C1 segment of cervical spinal cord (tissue), 14 donors: ENCODE measurements at places on chromosomes 4 and X.

DNA sequence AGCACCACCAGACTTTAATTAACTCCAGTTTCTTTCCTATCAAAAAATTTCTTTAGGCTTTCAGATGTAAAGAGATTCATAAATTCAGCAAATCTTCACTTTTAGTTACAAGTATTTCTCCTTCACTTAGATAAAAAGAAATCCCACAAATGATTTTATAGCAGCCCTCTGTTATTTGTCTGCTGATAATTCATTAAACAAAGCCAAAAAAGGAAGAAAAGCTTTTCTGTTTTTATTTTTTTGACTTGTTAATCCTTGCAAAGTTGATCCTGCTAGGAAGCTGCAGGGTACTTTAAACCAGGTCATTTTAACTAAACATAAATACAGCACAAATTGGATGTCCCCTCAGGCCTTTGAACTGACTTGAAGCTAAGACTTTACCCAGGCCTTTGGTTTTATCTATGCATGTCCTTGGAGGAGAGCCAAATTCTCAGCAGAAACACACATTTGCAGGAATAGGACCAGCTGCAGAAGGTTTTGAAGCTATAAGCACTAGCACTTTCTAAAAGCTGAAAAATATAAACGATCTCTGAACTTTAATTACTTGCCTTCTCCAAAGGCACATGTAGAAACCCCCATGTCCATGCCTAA lies 57.5 kb downstream of the PCDH18 start:
- DNase-seq, result no peak

- no peak for DNase-seq
Measured at GRCh38 chr4:93649828-93650227, 178.7 kb upstream of the ATOH1 start.

GRCh38 chrX:7062903-7063302 lies 84.6 kb upstream of the STS start:
- no peak for DNase-seq

- DNase-seq, result no peak
Measured at GRCh38 chr4:73988061-73988460, at the start of gene PPBP. Gene PPBP, minus strand, starts transcription at chr4:73988190. Its CDS starts 87 bp downstream, at chr4:73988103.

GRCh38 chr4:40255393-40256281 lies 58.8 kb downstream of the RHOH start:
- DNase-seq, result no peak

GRCh38 chrX:68596871-68597270 lies 50.6 kb upstream of the STARD8 start:
- no peak for DNase-seq

GRCh38 chrX:14896273-14896672 lies 23.1 kb downstream of the MOSPD2 start:
- no peak for DNase-seq

GRCh38 chr4:15716115-15716514 lies 13.2 kb downstream of the BST1 start:
- no peak for DNase-seq

GRCh38 chr4:99790796-99791617 lies 25.6 kb upstream of the DAPP1 start:
- DNase-seq, result no peak

DNA sequence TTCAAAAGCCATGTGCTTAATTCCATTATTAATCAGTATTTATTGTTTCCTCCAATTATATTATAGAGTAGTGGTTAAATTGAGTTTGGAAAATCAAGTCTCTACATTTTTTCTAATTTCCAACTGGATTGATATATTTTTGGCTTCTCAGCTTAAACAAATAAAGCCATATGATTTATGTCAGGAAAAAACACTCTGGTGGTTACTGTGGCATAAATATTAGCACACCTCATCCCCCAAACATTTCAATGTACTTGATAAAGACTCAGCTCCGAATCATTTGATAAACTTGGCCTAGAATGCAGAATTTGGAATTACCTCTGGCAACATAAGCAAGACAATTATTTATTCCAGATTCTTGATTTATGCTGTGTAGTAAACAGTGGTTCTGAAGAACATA lies 2313.8 kb downstream of the ARAP2 start:
- DNase-seq, result no peak

- DNase-seq, result no peak
Measured at GRCh38 chr4:16113741-16114140, 29.9 kb upstream of the PROM1 start.

GRCh38 chrX:119828446-119828845 lies 24.3 kb downstream of the UPF3B start:
- DNase-seq, result no peak

GRCh38 chr4:53804719-53805118 lies 213.4 kb upstream of the LNX1 start:
- no peak for DNase-seq

- DNase-seq, result peak; percentile 77
Measured at GRCh38 chrX:153554519-153555167, 37.2 kb downstream of the ATP2B3 start.

DNA sequence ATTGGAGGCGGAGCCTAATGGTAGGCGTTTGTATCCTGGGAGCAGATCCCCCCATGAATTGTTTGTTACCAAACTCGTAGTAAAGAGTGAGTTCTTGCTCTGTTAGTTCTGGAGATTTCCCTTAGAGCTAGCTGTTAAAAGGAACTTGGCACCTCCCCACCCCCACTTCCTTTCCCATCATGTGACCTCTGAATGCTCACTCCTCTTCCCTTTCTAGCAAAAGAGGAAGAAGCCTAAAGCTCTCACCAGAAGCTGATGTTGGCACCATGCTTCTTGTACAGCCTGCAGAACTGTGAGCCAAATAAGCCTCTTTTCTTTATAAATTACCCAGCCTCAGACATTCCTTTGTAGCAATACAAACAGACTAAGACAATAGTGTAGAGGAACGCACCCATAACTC lies 13.8 kb upstream of the ATOH1 start:
- DNase-seq, result peak; percentile 10

DNA sequence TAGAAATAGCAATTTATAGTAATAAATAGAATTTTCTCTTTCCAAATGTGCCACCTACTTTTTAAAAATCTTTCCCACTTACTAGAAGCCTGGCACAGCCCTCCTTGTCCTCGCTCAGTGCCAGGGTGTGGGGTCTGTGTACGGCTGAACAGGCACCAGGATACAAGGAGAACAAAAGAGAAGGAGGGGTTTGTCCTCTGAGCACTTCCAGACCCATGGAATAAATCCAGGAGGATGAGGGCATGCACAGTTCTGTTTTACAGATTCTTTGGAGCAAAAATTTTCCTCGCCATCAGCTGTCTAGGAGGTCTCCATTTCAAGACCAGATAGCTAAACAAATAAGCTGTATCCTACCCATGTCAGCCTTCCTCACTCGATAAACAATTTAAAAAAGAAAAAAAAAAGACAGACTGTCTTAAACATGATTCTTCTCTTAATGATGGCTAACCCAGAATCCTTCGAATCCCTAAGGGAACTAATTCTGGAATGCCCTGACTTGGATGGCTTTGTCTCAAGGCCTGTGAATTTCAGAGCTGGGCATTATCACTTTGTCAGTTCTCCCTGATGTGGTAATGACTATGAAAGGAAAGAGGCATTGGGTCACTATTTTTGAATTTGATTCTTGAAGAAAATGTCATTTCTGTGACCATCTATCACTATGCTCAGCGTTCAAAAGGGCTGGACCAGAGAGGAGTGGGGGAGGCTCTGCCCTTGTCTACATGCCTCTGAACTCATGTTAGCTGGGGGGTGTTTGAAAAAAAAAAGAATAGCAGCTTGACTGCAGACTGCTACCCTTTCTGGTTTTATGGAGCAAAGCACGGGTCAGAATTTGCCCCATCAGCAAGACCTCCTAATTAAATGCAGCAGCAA lies 151.0 kb downstream of the DCTD start:
- no peak for DNase-seq

DNA sequence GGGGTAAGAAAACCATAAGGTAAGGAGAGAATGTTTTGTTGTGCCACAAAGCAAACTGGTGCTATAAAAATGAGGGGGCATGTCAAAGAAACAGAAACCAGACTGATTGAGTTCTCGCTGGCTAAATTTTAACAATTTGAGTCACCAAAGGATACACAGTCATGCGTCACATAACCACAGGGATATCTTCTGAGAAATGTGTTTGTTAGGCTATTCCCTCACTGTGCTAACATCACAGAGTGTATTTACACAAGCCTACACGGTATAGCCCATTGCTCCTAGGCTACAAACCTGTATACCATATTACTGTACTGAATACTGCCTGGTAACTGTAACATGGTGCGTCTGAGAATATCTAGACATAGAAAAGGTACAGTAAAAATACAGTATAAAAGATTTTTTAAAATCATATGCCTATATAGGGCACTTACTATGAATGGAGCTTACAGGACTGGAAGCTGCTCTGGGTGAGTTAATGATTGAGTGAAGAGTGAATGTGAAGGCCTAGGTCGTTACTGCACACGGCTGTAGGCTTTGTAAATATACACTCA lies 50.1 kb downstream of the FBXW7 start:
- DNase-seq, result no peak

GRCh38 chr4:78601013-78601412 lies 49.4 kb downstream of the ANXA3 start:
- no peak for DNase-seq

DNA sequence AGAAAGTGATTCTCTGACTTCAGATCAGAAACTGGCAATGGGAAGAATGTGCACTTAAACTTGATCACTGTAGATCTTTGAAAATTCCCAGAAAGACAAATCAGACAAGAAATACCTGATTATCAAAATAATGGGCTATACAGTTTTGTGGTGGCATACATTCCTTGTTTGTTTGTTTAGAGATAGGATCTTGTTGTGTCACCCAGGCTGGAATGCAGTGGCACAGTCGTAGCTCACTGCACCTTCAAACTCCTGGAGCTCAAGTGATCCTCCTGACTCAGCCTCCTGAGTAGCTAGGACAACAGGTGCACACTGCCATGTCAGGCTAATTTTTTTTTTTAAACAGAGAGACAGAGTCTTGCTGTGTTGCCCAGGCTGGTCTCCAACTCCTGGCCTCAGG lies 81.0 kb upstream of the SPRY1 start:
- no peak for DNase-seq

DNA sequence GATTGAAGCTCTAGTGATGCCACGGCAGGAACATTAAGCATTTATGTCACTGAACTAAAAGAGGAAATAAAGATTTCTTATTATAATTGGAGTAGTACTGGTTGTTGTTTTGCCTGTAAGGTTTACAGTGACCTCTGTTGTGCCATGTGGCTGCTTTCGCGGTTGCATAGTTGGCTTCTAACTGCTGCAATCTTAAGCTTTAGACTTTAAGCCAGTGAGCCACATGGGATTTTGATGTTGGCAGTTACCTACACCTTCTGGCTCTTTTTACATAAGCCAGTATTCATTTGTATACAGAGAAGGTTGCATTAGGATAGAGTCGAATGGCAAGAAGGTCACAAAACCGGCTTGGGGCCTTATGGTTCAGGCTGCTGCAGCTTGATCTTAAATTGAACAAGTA lies 1311.6 kb downstream of the RAPGEF2 start:
- DNase-seq, result no peak

- DNase-seq, result no peak
Measured at GRCh38 chrX:2933125-2933900, 4.2 kb upstream of the ARSD start.

DNA sequence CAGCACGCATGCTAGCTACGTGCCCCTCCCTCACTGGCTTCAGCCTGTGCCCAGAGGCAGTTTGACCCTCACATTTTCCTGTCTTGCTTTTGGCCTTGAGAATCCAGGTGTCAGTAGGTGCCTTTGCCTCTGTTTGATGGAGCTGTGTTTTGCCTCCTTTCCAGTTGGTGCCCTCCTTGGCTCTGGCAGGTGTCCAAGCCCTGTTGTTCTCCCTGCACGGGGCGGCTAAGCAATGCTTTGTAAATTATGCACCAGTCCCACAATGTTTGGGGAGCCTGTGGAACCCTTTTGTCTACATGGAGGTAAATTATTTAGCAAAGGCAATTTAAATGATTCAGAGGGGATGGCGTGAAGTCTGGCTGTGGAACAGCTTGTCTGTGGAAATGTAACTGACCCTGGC lies 202.9 kb upstream of the BOD1L1 start:
- no peak for DNase-seq

- DNase-seq, result no peak
Measured at GRCh38 chrX:79080141-79080540, 64.3 kb upstream of the GPR174 start.

DNA sequence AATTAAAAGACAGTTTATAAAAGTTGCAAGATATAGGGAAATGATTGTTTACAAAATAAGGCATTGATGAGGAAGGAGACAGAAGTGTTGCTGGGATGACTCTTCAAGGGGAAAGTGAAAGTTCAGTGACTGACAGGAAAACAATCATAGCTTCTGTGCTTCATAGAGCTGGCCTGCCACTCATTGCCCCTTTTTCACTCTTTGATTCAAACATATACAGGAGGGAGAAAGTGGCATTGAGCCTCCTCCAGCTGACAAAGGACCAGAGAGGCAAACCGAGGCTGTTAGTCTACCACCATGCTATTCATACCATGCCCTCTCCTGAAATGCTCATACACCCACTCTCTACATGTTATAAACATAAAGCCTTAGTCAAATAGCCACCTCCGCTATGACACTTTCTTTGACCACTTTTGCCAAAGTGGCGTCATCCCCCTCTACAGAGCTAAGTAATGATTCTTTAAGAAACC lies 79.2 kb upstream of the ATOH1 start:
- DNase-seq, result no peak

DNA sequence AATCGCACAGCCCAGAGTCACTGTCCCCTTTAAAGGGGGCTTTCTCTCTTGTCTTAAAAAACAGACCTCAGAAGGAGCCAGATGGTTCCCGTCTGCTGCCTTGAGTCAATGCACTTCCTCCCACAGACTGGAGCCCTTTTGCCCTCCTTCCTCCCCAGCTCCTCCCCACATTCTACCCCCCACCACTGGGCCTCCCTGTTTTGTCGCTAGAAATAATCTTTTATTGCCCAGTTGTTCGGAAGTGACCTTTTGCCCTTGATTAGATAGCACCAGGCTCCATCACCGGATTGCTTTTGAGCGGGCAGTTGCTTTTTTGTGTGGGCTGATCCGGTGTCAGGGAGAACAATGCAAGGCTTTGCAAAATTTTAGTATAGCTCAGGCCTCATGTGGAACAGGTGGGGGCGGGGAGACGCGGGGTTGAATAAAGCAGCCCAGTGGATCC lies 47.7 kb downstream of the SPRY1 start:
- no peak for DNase-seq

- DNase-seq, result no peak
Measured at GRCh38 chr4:40305328-40306170, 29.6 kb upstream of the CHRNA9 start.

- no peak for DNase-seq
Measured at GRCh38 chr4:156495836-156496235, 475.8 kb downstream of the PDGFC start.

- DNase-seq, result no peak
Measured at GRCh38 chr4:170748975-170749374, 659.2 kb upstream of the AADAT start.
